COLO829 (cell line): ENCODE measurements at places on chromosomes 2 and 18.

DNA sequence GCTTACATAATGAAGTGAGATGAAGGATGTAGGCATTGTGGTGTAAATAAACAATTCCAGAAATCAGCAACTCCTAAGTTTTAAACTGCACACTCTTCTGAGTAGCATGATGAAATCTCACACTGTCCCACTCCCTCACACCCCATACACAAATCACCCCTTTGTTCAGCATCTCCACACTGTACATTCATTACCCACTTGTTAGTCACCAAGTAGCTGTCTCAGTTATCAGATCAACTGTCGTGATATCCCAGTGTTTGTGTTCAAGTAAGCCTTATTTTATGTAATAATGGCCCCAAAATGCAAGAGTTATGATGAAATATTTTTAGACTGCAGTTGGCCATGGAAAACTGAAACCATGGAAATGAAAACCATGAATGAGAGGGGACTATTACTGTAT lies 135.7 kb downstream of the GRB14 start:
- peak; percentile 42 for DNase-seq

- DNase-seq = no peak
These were observed 260.5 kb upstream of the THUMPD2 start for GRCh38 chr2:40039549-40039948.

GRCh38 chr2:208529796-208530195 lies 123.2 kb downstream of the PTH2R start:
- no peak for DNase-seq

GRCh38 chr2:224556381-224556780 lies 28.8 kb downstream of the CUL3 start:
- no peak for DNase-seq

GRCh38 chr2:174174741-174175140 lies 73.6 kb downstream of the OLA1 start:
- no peak for DNase-seq

- DNase-seq = no peak
These were observed 92.3 kb downstream of the RAB3GAP1 start for GRCh38 chr2:135144343-135144742.

DNA sequence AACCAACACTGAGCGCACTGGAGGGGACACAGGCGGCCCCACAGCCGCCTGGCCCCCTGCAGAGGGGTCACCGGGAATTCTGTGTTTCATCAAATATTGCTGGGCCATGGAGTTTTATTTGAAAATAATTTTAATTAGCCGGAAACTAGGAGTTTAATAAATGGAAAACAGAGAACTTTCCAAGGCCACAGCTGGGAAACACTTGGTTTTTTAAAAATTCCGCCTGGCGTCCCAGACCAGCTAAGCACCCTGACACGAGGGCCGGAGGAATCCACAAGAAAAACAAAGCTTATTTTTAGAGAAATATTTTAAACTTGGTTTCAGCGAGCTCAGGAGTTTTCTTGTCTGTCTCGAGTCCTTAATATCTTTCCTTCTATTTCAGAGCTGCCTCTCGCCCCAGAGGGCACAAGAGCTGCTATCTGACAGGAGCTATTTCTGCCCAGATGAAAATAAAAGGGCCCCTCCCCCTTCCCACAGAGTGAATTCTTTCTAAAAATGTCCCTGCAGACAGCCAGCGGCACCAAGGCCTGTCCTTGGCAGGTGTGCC lies 8.2 kb downstream of the ZFP36L2 start:
- no peak for DNase-seq

DNA sequence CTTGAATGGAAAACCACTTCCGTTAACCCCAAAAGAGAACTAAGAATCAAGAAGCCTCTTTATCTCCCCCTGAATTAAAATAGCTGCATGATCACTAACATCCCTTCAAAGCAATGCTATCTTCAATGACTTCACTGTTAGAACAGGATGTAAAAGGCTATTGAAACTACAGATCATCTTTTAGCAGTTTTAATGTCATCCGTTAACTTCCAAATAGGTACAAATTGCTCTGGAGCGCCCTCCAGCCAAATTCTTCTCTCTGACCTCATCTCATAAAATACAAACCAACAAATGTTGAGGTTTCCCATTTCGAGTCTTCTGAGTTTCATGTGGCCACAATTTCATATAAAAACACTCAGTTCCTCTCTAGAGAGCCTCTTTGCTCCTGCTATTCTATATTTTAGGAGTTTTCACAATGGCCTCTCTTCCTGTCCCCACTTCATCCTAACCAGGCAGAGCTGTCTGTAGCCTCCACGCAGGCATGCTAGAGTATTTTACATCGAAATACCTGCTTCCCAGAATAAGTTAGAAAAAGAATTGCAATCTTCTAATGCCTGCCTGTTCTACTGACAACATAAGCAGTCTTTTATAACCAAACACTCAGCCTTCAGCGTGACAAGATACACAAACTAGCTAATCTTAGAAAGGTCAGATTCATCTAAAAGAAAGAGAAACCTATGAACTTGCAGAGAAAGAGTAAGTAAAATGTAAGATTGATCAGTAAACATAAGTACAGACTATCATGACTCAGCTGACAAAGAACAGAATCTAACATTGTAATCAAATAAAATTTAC lies 37.9 kb downstream of the B4GALT6 start:
- peak; percentile 74 for DNase-seq

GRCh38 chr18:24026457-24026856 lies 11.9 kb downstream of the TTC39C start:
- DNase-seq = no peak

GRCh38 chr2:153394686-153395085 lies 83.9 kb downstream of the RPRM start:
- DNase-seq = no peak

DNA sequence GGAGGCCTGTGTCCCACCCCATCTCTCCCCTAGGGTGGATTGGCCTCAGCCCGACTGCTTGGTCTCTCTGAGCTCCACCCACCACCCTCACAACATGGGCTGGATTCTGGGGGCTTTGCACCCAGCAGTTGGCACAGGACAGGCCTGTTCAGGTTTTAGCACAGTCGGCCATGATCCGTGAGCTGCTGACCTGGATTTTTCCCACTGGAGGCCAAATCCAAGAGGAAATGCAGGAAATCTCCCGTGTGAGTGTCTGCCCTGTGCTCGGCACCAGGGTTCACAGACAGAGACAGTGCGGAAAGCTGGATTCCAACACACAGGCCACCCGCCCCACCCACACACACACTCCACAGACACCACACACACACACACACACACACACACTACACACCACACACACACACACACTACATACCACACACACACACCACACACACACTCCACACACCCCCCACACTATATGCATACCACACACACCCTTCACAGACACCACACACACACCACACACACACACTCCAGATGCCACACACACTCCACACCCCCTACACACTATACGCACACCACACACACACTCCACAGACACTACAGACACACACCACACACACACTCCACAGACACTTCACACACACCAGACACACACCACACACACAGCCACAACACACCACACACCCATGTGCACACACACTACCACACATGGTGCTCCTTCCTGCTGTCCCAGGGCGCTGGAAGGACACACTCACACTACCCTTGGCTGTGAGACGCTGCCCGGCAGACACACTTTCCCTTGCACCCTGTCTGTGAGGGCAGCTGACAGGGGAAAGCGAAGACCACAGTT lies 14.1 kb downstream of the MBP start:
- no peak for DNase-seq
